ENCODE measurements at places on chromosomes 7 and 10.

- DNase-seq = no peak
Observed at GRCh38 chr10:100008708-100009282, 952 bp downstream of the DNMBP start.

GRCh38 chr7:54783952-54784351, 24.9 kb upstream of the SEC61G start:
- no peak for DNase-seq

- DNase-seq = no peak
Observed at GRCh38 chr10:121138112-121138860, 287.1 kb downstream of the WDR11 start.

DNA sequence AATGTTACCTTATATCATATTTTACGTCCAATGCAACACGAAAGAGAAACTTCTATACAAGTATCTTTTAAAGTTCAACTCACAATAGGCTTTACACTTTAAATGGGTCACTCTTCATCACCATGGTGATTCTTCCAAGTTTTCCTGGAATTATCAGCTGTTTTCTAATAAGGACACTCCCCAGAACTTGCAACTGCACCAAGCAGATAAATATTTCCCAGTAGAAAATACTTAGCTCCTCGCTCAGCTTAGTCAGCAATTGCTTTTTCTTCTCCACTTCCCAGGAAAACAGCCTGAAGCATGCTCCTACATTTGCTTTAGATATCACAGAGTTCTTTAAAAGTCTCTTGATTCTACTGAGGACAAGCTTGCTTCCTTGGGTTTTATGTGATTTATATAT, 25.7 kb upstream of the ADD3 start:
- no peak for DNase-seq

- no peak for DNase-seq
Observed at GRCh38 chr7:142557971-142558582, 191.2 kb upstream of the PRSS1 start.
